ENCODE measurements at places on chromosomes 1 and 21.

- no peak for DNase-seq
Measured at GRCh38 chr1:116737020-116737854, 17.0 kb upstream of the CD2 start.

DNA sequence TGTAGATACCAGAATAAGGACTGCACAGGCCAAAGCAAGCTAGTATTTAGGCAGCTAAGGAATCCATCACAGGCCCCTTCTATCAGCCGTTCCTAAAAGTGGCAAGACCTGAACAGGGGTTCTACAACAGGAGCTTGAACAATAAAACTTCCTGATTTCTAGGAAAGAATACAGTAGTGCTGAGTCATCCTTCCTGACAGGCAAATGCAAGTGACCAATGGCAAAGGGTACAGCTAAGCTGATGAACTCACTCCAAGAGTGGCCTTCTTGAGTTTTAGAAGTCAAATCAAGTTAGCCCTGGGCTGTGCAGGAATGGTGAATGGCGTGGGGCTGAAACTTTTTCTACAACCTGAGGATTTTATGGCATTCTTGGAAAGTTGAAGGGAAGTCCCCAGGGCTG is 112.9 kb downstream of the GREM2 start:
- no peak for DNase-seq

GRCh38 chr1:109878531-109879104 is 32.0 kb upstream of the CSF1 start:
- no peak for DNase-seq

DNA sequence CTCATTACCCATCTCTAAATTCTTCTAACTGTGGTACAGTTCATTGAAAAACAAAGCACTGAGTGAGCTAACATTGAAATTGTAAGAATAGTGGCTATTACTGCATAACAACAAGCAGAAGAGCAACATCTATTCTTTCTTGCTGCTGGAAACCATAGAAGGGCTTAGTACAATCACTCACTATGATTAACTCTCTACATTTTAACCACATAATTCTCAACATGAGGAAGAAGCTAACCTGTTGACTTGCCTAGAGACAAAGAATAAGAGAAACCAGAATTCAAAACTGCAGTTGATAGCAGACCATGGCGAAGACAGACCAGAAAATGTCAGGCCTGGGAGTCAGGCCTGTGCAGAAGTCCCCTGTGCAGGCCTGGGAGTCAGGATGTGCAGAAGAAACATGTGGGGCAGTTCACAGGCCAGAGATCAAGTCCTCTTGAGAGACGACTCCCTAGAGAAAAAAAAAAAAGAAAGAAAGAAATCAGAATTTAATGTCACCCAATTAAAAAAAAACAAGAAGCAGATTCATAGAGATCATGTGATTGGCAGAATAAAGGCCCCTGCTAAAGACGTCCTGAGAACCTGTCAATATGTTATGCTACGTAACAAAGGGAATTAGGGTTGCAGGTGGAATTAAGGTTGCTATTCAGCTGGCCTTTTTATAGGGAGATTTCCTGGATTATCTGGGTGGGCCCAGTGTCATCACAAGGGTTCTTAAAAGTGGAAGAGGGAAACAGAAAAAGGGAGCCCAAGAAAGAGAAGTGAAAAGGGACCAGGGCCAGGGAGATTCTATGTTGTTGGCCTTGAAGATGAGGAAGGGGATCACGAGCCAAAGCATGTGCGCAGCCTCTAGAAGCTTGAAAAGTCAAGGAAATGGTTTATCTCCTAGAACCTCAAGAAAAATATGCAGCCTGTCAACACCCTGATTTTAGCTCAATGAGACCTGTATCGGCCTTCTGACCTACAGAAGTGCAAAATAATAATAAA is 94.9 kb downstream of the MRPL39 start:
- no peak for DNase-seq

DNA sequence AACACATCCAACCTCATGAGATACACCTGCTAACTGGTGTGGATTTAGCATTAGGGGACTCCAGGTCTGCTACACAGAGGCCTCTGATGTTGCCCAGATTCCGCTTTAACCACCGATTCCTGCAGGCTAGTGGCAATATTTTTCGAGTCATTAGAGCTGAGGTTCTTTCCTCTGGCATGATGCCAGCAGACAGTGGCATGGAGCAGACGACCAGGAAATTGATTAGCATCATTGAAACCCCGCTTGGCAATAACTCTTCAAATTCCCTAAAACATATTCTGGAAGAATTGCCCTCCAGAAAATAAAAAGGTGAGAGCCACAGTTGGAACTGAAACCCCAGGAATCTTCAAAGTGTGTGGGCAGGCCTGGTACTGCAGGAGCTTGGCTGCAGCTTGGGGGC is 28.4 kb upstream of the ETV3 start:
- DNase-seq, result no peak

DNA sequence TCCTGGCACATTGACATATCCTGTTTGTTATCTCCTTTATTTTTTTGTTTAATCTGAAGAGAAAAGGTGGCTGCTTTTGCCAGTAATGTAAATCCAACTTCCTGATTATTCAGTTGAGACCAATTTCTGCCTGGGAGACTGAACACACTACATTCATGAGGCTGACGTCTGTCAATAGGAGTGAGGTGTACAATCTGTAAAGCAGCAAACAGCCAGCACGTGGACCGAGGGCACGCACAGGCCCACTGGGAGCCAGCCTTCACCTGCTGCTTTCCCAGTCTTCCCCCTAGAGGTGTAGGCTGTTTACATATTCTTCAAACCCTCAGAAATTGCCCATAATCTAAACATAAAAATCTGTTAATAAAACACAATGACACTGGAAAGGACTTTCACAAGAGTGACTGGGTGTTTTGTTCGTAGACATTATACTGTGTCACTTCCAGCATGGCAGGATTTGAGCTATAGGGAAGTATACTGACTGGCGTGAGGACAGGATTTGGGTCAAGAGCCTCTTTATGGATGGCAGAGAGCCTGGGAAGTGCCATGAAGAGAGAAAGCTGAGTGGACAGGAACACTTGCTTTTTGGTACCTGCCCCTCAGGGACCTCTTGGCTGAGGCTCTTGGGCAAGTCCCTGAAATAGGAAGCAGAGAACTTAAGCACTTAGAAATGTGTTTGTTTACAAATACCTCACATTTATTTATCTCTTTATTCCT is 552.9 kb upstream of the CAMK1G start:
- no peak for DNase-seq

DNA sequence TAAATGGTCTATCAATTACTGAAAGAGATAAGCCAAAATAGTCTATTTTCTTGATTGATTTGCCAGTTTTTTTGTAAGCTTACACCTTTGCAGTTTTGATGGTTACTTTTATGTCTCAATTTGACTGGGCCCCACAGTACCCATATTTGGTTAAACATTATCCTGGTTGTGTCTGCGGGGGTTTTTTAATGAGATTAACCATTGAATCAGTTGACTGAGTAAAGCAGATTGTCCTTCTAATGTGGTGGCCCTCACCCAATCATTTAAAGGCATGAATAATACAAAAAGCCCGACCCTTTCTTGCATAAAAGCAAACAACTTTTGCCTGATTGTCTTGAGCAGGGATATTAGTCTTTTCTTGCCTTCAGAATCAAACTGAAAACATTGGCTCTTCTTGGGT is 650.0 kb upstream of the RGS18 start:
- no peak for DNase-seq

- no peak for DNase-seq
Measured at GRCh38 chr1:222223010-222223409, 324.9 kb downstream of the HHIPL2 start.

GRCh38 chr1:117244971-117245370 is 34.2 kb upstream of the VTCN1 start:
- no peak for DNase-seq

- no peak for DNase-seq
Measured at GRCh38 chr1:76109404-76109803, 34.9 kb downstream of the ST6GALNAC3 start.

- no peak for DNase-seq
Measured at GRCh38 chr1:57319165-57319564, 104.7 kb downstream of the DAB1 start.

- DNase-seq, result no peak
Measured at GRCh38 chr1:111489604-111490003, 13.8 kb downstream of the ADORA3 start.

GRCh38 chr21:39077876-39078275 is 105.4 kb downstream of the PSMG1 start:
- no peak for DNase-seq

GRCh38 chr1:43319766-43320165 is 17.9 kb upstream of the MPL start:
- DNase-seq, result no peak

- no peak for DNase-seq
Measured at GRCh38 chr1:89826594-89826993, 5.8 kb downstream of the LRRC8D start.

DNA sequence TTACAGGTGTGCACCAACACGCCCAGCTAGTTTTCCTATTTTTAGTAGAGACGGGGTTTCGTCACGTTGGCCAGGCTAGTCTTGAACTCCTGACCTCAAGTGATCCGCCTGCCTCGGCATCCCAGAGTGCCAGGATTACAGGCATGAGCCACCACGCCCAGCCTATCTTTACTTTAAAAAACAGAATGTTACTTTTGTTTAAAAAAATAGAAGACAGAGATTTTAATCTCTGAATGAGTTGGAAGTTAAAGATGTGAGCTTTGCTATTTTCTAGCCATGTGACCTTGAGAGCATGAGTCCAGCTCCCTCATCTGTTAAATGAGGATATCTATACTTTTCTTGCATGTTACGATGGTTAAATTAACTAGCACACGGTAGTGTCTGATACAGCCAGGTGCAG is 3.9 kb upstream of the PUM1 start:
- DNase-seq, result no peak

DNA sequence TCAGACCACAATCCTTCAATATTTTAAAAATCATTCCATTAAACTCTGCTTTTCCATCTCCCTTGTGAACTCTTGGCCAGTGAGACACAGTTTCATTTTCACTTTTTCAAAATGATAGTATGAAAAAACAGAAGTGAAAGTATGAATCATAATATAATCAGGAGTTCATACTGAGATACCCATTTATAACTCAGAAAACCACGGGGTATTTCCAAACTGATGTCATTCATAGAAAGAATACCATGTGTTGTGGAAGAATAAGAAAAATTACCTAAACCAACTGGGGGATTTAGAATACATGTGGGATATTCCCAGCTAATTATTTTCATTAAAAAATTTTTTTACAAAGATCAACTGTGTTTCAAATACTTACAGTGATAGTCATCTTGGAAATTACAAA is 149.9 kb downstream of the MRPL39 start:
- DNase-seq, result no peak

GRCh38 chr1:221013691-221014660 is 134.7 kb downstream of the HLX start:
- no peak for DNase-seq

DNA sequence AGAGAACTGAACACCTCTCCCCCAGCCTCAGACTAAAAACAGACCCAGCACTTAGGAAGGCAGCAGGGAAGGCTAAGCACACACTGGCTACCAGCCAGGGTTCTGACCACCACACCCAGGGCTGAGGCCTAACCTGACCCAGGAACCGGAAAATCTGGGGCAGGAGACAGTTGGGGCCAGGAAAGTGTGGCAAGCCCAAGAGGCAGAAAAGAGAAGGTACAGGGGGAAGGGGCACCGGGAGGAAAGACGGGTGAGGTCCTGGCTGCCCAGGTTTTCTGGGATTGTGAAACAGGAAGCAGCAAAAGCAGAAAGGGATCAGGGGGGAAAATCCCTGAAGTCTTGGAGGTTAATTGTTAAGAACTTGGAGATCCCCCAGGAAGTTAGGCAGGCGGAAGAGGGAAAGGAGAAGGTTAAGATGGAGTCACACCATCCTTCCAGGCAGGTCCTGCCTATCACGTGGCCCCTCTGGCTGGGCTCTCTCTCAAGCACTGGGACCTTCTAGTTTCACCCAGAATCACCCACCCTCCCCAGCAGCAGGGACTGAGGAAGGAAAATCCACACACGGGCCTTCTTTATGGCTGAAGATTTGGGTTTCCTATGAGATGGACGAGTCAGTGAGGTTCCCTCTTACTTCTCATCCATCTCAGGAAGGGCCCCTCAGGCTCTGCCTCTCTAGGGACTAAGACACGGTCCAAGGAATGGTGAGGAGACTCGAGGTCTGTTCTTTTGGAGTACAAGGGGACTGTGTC is 2.6 kb downstream of the HDGF start:
- DNase-seq, result no peak

DNA sequence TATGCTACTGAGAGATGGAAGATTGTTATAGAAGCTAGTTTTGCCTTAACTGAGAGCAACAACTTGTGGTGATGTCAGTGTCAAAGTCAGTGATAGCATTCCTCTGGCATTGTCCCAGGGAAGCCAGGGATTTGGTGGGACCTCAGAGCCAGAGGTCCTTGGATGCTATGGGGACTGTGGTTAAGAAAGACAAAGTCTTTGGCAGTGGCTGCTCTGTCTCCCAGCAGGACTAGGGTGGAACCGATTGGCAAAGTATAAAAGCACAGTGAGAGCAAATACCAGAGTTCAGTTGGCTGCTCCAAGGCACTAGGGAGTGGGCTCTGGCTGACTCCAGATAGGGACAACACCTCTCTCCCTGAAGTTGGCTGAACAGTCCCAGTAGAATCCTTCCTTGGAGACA is 104.8 kb downstream of the GDAP2 start:
- DNase-seq, result no peak

- no peak for DNase-seq
Measured at GRCh38 chr21:45988366-45989347, 7.1 kb downstream of the COL6A1 start.

DNA sequence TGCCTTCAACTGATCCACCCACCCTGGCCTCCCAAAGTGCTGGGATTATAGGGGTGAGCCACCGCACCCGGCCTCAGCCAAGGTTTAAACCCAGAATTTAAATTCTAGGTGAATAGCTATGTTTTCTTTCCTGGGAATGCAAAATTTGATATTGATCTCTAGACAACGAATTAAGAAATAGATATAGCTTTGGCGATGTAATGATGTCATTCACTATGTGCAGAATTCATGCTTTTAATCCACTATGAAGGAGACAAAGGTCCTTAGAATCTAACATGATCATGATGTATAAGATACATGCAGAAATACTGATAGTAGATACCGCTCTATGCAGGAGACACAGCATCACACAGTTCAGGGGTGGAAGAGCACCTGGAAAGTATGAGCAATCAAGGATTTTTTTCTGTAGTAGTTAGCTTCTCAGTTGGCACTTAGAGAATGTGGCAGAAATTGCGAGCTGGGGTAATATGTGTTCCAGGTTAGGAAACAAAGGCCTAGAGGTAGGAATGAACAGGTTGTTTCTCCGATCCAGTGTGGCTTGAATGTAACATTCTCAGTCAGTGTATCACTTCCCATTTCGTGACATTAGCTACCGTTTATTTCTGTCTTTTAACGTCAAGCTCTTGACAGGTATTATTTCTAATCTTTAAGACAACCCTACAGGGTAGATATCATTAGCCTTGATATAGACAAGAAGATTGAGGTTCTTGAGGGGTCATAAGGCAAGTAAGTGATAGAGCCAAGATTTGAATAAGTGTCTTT is 3.0 kb upstream of the CEP350 start:
- DNase-seq, result no peak

GRCh38 chr21:17612023-17612564 is 607 bp downstream of the BTG3 start:
- DNase-seq, result no peak

DNA sequence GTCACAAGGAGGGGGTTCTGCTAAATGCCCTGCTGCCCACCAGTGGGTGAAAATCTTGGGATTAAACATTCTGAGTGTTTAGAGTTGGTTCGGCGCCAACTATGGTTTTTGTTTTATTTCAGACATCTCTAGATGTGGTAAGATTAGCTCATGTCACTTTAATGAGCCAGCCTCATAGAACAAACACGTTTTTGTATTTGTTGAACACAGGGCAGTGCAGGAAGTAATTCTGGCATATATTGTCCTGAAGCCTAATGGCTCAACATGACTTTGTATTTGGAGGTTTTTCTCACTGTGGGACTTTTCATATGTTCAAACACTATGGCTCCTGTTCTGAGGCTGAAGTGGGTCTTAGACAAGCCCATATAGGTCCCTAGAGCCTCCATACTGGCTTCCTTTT is 107.8 kb downstream of the NGF start:
- DNase-seq, result no peak
